NCI-H82 (cell line): ENCODE measurements at places on chromosomes 4 and X.

DNA sequence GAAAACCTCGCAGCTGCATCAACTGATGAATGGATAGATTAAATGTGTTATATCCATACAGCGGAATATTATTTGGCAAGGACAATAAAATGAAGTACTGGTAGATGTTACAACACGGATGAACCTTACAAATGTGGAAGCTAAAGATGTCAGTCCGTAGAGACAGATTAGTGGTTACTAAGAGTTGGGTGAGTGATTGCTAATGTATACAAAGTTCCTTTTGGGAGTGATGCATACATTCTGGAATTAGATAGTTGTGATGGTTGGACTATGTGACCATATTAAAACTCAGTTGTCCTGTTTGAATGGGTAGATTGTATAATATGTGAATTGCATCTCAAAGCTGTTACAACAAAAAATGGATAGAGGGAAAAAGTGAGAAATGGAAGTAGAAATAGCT lies 2.8 kb downstream of the FIP1L1 start:
- DNase-seq, result no peak

DNA sequence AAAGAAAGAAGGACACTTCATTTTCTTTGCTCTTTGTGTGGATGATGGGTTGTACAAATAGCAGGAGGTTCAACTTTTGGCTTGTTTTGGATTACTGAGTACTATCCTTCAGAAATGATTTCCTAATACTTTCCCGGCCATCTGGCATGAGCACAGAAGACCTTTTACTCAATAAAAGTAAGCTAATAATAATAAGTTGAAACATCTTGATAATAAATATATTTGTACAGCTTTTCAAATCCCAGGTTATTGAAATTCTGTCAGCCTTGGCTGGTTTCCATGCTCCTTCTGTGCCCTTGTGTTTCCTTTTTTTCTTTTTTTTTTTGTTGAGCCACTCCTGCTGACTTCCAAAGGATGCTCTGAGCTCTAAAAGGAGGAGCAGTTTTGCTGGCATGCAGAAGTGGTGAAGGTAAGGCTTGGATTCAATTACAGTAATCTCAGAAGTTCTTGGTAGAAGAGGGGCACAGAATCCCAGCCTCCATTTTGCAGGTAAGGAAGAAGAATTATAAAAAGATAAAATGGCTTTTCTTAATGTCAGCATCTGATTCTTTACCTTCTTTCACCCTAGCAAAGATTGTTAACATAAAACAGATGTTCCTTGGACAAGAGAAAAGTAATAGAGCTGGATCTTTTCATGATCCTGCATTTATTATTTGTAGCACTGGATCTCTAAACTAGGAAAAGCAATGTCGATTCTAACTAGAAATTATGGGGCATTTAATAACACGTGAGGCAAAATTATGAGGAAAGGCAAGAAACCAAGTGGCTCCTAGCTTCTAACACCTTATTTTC lies 31.9 kb downstream of the REPS2 start:
- DNase-seq, result no peak

- peak; percentile 90 for DNase-seq
These were observed 3.5 kb downstream of the BCOR start for GRCh38 chrX:40094041-40094899.

DNA sequence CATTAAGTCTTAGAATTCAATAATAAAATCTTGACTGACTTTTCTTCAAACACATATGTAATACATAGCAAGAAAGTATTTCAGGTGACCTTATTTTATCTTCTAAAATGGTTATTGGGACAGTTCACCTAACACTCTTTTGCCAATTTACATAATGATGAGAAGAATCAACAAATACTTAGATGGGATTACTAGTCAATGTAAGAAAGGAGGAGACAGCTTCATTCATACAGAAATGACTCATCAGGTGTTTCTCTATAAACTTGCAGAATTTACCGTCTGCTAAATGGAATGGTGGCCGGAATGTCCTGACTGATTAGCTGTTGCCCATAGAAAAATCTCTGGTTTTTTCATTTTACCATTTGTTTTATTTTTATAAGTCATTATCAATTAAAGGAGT lies 115.0 kb upstream of the ETNPPL start:
- no peak for DNase-seq

GRCh38 chr4:145540235-145540634 lies 58.6 kb downstream of the SMAD1 start:
- no peak for DNase-seq

DNA sequence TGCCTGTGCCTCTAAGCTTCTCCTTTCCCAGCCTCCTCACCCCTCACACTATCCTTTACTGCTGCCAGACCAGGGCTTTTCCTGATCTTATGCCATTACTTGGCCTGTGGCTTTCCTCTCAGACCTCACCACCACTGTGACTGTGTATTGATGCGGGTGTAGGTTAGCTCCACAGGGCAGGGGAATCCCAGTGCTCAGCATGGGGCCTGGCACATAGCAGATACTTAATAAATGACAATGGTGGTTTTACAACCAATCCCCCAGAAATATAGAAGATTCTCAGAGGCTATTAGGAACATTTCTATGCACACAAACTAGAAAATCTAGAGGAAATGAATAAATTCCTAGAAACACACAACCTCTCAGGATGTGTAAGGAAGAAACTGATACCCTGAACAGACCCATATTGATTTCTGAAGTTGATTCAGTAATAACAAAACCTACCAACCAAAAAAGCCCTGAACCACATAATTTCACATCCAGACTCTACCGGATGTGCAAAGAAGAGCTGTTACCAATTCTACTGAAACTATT lies 129.6 kb upstream of the QRFPR start:
- DNase-seq, result no peak

DNA sequence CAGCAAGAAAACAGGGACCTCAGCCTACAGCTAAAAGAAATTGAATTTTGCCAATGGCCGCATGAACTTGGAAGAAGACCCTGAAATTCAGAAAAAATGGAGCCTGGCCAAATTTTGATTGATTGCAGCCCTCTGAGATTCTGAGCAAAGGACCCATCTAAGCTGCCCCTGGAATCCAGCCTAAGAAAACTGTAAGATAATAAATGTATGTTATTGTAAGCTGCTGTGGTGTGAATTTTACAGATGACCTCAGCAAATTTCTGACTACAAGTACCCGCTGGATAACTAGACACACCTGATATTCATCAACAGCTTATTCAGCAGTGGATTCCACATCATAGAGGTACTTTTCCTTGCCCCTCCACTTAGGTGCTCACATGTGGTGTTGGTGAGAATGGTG lies 119.5 kb upstream of the EPHA5 start:
- no peak for DNase-seq

- DNase-seq, result no peak
These were observed 16.0 kb upstream of the SH3TC1 start for GRCh38 chr4:8182858-8183725.

DNA sequence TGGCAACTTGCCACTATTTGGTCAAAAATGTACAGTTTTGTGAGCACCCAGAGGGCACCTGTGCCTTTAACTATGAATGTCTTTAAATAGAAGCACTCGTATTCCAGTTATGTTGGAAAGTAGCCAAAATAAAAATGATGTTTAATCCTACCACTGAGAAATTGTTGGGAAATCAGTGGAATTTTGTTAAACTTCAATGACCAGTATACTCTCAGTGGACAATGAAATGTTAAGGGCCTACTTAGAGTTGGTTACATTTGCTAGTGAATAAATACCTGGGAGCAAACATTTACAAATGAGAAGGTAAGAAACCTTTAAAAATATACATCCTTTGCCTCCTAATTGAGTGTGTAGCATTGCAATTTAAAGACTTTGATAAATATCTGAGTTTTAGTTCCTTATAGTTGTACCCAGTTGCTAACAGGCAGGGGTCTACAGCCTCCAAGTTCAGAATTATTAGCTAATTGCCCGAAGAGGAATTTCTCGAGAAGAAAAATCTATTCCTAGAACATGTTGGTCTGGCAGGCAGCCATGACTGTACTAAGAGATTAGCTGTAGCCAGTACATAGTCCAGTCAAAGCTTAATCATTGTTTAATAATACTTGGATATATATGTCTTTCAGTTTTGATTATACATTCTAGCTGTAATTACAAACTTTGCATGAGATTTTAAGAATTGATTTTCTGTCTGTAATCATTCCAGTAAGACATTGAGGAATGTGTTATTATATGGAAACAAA lies 93.2 kb downstream of the IL1RAPL2 start:
- DNase-seq, result no peak

DNA sequence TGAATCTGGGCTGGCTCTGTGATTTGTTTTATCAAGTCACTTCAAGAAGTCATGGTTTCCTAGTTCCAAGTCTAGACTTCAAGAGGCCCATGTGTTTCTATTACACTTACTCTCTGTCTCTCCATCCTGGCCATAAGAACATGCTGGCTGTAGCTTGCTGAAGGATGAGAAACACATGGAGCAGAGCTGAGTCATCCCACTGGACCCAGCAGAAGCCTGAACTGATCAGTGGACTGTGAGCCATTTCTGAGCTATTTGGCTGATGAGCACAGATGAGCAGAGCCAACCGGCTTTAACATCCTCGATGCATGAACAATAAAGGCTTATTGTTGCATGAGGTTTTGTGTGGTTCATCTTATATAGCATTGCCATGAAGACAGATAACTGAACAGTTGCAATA lies 290.6 kb upstream of the BOD1L1 start:
- DNase-seq, result no peak

- DNase-seq, result no peak
These were observed 540.8 kb downstream of the ADGRL3 start for GRCh38 chr4:61740886-61741285.

DNA sequence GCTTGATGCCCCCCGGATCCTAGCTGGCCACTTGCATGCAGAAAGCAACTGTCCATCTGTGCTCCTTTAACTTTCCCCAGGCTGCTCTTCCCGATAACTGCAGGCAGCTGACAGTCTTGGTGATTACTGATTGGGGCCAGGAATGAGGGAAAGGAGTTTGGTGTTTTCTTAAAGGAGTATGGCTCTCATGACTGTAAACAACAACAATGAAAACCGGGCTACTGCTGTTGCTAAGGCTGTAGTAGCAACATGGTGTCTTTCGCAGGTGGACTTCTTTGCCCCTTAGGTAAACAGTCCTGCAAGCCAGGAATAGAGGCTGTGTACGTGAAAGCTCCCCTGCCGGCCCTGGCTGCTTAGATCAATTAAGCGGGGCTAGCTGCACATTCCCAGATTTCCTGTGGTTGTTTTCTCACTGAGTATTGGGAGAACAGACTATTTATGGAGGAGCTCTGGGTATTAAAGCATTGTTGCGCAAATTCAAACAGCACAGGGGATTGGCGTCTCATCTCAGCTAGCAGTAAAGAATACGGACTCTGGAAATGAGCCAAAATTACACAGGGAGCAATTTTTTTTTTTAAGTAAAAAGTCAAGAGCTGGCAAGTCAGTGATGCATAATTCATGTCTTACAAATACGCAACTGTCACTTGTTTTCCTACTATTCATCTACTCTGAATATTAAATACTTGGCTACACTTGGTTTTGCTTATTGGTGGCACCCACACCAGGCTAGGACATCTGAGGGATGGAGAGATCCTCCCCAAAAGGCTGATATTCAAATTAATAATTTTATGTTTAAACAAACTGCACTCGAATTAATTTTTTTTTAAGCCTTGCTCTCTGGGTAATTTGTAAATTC lies 61.6 kb upstream of the NAP1L5 start:
- DNase-seq, result no peak

GRCh38 chr4:61521451-61521850 lies 321.3 kb downstream of the ADGRL3 start:
- no peak for DNase-seq

DNA sequence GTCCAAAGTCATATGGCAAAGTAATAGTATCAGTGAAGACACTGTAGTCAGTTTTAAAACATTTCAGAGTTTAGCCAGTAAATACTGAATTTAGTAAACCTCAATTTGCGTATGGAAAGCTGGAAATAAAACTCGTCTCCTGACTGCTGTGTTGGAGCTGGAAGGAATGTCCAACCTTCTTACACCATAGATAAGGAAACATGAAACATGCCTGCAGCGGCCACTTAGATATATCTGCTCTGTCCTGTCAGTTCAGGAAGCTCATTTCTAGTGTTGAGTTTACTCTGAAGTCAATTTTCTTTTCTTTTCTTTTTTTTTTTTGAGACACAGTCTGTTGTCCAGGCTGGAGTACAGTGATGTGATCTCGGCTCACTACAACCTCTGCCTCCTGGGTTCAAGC lies 21.2 kb downstream of the ARHGAP10 start:
- no peak for DNase-seq

DNA sequence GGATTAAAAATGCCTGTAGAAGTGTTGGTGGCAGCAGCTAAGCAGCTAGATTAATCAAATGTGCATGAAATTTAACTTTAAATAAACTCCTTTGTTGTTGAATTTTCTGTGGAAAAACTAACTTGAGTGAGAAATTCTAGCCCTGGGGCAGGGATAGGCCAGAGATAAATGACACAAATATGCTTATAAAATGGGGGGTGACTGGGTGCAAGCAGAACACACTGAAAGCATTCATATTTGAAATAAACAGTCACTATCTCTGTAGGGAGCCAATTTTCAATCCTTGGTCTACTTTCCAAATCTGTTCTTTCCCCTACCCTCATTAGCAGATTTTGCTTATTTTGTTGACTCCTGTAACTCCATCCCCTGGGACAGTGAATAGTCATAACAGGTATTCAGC lies 47.9 kb downstream of the RBPJ start:
- no peak for DNase-seq

DNA sequence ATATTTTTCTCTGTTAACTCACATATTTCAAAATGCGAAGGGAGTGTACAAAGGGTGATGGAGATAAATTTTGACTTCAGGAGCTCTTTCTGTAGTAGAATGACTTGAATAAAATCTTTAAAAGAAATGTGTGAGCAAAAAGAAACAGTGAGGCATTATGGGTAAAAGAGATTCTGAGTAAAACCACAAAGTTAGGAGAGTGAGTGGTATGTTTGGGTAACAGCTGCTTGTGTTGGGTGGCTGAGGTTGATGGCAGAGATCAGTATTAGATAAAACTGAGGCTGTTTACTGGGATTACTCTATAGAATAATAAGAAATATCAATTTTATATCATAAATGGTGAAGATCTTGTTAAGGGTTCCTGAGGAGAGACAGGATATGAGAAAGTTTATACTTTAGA lies 434.2 kb upstream of the AMOT start:
- DNase-seq, result no peak

GRCh38 chr4:38510201-38510600 lies 153.8 kb upstream of the KLF3 start:
- DNase-seq, result no peak

- DNase-seq, result no peak
These were observed 8.5 kb downstream of the MXD4 start for GRCh38 chr4:2253160-2254084.

GRCh38 chr4:61580721-61581377 lies 380.7 kb downstream of the ADGRL3 start:
- DNase-seq, result no peak
